ENCODE measurements at places on chromosomes 7 and 10.

DNA sequence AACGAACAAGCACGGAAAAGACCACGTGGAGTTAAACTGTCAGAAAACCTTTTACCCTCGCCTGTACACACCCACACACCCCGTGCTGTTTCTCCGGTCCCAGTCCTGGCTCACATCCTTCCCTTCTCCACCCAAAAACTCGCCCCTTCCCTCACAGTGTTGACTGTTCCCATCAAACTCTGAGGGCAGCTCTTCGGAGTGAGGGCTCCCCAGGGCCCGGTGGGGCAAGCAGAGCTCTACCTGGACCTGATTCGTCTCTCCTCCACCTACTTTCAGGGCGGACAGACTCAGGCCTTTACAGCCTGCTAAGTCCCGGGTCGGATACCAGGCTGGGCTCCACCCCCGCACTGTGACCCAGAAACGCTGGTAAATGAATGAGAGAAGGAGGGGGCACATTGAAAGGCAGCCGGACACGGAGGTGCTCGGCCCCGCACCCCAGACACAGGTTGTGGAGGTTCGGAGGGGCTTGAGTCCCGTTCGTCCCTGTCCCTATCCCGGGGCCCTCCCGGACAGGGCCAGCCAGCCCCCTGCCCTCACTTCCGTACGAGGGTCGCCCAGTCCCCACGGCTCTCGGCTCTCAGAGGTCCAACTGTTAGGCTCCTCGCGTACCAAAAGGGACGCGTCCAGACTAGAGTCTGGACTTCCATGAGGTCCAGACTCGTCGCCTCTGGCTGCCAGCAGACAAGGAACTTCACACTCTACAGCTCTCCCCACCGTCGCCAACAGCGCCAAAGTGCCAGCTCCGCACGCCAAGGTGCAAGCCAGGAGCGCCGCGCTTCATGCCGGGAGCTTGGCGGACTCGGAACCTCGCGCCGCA, 31.7 kb upstream of the ASL start:
- DNase-seq = peak; percentile 25

- no peak for DNase-seq
These were observed 687.5 kb downstream of the GRID1 start for GRCh38 chr10:85679061-85679460.

GRCh38 chr10:63717027-63717715, 196.0 kb downstream of the REEP3 start:
- no peak for DNase-seq

DNA sequence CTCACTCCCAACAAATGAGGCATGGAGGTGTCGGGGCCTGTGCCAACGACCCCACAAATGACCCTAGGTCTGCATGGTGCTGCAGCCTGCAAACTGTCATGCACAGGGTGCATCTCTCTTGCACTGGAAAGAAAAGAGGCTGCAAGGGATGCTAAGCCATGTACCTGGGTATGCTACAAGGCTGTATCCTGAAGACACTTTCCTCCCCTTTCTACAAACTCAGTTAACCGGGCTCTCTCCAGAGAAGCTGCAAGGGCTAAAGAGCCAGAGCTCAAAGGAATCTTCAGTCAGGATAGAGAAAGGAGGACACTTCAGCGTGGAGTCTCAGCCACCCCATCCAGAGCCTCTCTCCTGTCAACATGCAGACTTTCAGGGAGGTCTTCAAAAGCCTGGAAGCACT, 449.0 kb downstream of the GRID1 start:
- DNase-seq = no peak

- no peak for DNase-seq
These were observed 15.9 kb downstream of the RP9 start for GRCh38 chr7:33093266-33093665.

GRCh38 chr7:114102996-114103395, 184.2 kb upstream of the PPP1R3A start:
- DNase-seq = no peak

- no peak for DNase-seq
These were observed 40.5 kb downstream of the GOT1 start for GRCh38 chr10:99389729-99390480.

- peak; percentile 93 for DNase-seq
These were observed 4.9 kb downstream of the GCK start for GRCh38 chr7:44184206-44184872.

- DNase-seq = peak; percentile 41
These were observed 10.2 kb upstream of the CH25H start for GRCh38 chr10:89217057-89217990.

DNA sequence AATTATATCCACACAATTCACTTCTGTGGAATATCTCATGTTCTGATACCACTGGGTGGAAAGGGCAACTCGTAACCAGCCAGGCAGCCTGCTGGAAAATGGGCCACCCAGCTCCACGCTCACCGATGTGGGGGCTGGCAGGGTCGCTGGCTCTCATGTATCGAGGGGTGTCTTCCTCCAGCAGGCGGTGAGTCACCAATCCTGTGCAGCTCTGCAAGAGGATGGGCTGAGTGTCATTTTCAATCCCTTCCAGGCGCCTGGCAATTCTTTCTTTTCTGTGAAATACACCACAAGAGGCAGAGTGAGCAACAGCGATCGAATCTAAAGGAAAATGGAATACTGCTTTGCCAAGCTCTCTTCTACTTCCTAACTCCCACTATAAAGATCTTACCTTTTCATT, 80.1 kb downstream of the SVIL start:
- DNase-seq = peak; percentile 53

- DNase-seq = no peak
These were observed 63.8 kb downstream of the REEP3 start for GRCh38 chr10:63585041-63585440.

DNA sequence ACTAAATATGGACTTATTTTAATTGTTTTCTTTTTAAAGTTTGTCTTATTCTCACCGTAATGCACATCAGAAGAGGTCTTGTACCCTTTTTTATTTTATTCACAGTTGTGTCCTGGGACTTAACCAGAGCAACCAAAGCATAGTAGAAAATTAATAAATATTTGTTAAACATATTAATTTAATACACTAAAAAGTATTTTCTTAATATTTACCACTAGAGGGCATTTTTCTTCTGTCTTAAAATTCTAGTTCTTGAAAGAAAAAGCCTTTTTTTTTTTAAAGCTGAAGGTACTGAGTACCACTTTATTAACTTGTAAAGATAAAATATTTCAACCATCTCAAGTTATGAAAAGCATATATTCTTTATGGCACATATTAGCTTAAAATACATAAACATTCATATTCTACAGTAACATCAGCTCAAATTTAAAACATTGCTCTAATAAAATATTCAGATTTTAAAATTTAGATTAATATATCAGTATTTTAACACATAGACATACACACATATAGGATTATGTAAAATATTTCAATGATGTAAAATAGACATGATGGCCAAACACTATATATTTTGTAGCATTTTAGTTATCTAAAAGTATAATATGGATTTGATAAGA, 260.4 kb downstream of the SEMA3A start:
- no peak for DNase-seq

GRCh38 chr7:79652619-79653018, 199.2 kb upstream of the MAGI2 start:
- no peak for DNase-seq

GRCh38 chr10:79269443-79269842, 77.8 kb upstream of the PPIF start:
- DNase-seq = no peak

DNA sequence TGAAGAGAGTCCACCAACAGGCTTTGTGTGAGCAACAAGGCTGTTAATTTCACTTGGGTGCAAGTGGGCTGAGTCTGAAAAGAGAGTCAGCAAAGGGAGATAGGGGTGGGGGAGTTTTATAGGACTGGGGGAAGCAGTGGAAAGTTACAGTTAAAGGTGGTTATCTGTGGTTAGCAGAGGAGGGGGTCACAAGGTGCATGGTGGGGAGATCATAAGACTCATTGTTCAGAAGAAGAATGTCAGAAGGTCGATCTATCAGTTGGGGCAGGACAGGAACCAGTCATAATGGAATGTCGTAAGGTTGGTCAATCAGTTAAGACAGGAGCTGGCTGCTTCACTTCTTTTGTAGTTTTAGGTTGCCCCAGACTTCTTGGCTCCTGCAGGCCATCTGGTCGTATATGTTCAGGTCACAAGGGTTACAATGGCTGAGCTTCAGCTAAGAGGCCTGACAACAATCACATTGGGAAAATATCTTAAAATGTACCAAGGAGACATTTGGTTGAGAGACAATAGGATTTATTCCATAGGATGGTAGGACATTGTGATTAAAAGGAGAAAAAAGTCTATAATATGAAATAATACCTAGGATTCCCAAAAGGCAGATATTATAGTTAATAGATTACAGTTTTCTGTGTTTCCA, 356.4 kb downstream of the ANKRD7 start:
- DNase-seq = no peak

DNA sequence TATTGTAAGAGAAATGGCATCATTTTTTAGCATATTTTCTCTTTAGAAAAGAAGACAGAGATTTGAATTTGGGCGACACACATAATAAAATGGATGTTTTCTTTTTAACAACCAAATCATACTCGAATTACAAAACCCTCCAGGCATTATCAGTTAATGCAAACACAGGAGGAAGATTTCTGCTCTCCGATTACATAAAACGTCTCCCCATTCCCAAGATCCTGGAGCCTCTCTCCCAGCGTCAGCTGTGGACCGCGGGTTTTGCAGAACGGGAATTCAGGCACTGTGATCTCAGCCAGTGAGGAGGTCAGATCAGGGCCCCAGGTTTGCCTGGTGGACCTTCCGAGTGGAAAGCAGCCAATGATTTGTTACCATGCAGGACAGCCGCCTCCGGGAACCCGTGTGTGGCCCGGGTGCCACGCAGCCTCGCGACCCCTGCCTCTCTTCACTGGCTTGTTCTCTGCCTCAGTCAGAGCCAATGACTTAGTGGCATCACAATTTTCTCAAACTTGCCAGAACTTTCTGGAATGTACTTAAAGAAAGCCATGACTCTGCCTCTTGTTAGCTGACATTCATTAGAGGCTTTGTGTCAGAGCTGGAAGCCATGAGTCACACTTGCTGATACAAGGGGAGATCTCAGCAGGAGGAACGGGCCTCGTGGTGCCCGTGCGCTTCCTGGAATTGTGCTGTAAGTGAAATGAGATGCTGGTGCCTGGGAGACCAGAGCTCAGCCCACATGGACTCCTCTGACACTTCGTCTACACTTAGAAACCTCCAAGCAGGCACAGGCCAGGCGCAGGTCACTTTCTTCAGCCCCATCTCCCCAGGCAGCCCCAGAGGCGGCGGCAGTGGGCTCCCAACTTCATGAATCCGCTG, 246.1 kb downstream of the KLF6 start:
- peak; percentile 89 for DNase-seq

- DNase-seq = peak; percentile 37
These were observed 13.9 kb downstream of the VCL start for GRCh38 chr10:74011770-74012169.

- DNase-seq = no peak
These were observed 3.7 kb downstream of the DDIT4 start for GRCh38 chr10:72277340-72277995.

DNA sequence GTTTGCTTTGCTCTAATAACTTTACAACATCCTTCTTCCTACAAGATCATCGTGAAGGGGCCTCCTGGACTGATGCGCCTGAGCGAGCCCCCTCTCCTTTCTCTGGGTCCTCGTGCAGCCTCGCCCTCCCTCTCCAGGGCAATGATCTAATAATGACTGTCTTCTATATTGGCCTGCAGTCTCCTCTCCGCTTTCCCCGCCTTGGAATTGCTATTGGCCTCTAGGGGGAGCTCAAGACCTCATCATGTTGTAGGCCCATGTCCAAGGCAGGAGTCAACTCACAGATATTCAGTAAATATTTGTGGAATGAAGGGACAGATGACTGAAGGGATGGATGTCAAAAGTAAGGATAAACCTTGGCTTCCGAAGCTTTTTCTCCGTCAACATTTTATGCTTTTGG, 1180.3 kb downstream of the TYW1 start:
- peak; percentile 60 for DNase-seq

DNA sequence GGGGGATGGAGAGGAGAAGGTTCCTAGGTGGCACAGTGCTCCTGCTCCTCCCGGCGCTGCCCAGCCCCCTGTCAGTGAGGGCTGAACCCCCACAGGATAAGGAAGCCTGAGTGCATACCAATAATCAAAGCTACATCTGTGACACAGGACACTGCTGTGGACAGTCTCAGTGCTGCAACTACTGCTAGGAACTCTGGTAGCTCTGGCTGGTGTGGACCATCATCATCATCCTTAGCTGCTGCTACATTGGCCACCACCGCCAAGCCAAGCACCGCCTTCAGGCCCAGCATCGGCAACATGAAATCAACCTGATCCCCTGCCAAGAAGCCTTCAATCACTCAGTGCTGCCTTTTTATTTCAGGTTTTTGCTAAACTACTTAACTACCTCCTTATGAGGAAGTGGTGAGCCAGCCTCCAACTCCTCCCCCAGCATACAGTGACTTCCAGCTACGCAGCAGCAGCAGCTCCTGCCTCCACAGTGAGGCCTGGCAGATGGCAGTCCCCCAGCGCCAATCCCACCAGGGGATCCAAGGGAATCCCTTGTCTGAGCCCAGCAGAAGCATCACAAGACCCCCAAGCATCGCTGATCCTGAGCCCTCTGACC, 32.1 kb upstream of the SLC26A4 start:
- no peak for DNase-seq

DNA sequence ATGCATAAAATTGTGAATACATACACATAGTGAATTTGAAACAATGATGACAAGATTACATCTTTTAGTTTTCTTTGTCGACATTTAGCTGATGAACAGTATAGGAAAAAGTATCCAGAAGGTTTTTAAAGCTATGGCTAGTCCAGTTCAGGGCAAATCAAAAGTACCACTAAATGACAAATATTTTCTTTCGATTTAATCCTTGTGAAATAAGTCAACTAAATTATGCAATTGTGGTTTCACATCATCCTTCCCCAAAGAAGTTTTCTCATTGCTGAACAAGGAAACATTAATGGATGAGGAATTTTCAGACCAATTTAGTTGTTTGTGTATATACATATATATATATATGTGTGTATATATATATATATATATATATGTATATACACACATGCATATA, 774.0 kb downstream of the DNAJB9 start:
- DNase-seq = no peak

- no peak for DNase-seq
These were observed 60.7 kb downstream of the ZRANB1 start for GRCh38 chr10:125002423-125003145.

- DNase-seq = no peak
These were observed 194.9 kb upstream of the GLI3 start for GRCh38 chr7:42431873-42432272.

GRCh38 chr7:98661607-98662006, 44.5 kb downstream of the NPTX2 start:
- no peak for DNase-seq

- DNase-seq = peak; percentile 29
These were observed 69.1 kb downstream of the MEST start for GRCh38 chr7:130560972-130561371.

DNA sequence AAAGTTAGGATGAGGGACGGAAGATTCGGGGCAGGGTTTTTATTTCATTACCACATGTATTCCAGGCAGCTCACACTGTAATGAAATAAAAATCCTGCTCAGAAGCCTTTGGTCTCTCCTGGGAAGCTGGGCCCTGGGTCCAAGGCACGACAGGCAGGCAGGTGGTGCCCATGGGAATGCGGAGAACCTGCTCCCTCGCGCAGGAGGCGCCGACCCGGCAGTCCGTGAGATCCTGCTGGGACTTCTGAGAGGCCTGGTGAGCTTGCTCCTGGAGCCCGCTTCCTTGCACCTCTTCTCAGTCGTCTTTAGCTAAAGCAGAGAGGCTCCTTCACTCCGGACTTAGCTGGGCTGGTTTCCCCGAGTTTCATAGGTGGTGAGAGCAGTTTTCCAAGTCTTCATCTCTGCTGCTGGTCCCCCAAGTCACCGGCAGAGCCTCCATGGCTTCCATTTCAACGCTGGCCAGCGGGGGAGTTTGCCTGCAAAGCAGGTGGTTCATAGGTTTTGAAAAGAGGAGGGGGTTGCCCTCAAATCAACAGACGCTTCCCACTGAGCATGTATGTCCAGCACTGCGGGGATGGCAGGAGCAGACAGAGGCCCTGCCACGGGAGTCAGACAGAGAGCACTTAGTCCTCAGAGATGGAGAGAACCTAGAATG, 24.5 kb downstream of the IL15RA start:
- DNase-seq = no peak
